ENCODE measurements at places on chromosomes 5 and 9.

- DNase-seq, result no peak
These were observed 298.4 kb upstream of the GRAMD2B start for GRCh38 chr5:126124706-126125345.

DNA sequence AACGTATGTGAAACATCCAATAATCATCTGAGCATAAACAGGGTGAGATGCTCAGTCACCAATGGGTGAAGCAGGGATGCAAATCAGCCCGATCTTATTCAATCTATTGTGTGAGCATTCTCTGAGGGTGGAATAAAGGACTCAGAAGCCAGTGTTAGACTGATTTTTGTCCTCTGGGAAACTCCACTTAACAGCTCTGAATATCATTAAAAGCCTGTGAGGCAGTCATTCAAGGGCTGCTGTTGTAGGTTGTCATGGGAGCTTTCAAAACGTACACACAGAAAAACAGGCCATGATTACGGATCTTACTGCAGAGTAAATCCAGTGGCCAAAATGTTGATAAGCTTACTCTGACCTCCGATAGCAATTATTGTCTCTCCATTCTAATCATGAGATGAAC is 266.5 kb upstream of the EFNA5 start:
- DNase-seq, result no peak

GRCh38 chr5:97037819-97038218 is 101.9 kb downstream of the LNPEP start:
- DNase-seq, result no peak

DNA sequence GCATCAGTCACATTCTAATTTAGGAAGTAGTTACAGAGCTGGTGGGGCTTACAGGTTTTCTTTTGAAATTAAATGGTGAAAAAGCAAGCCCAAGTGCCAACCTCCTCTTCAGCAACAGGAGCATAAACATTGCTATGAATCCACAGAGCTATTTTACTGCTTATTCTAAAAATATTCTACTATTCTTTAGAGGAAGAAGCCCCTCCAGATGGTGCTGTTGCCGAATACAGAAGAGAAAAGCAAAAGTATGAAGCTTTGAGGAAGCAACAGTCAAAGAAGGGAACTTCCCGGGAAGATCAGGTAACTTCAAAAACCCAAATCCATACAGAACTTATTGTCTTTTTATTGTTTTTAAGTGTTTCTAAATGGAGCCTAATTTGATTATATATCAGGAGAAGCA is 202.8 kb downstream of the CWC27 start:
- no peak for DNase-seq

DNA sequence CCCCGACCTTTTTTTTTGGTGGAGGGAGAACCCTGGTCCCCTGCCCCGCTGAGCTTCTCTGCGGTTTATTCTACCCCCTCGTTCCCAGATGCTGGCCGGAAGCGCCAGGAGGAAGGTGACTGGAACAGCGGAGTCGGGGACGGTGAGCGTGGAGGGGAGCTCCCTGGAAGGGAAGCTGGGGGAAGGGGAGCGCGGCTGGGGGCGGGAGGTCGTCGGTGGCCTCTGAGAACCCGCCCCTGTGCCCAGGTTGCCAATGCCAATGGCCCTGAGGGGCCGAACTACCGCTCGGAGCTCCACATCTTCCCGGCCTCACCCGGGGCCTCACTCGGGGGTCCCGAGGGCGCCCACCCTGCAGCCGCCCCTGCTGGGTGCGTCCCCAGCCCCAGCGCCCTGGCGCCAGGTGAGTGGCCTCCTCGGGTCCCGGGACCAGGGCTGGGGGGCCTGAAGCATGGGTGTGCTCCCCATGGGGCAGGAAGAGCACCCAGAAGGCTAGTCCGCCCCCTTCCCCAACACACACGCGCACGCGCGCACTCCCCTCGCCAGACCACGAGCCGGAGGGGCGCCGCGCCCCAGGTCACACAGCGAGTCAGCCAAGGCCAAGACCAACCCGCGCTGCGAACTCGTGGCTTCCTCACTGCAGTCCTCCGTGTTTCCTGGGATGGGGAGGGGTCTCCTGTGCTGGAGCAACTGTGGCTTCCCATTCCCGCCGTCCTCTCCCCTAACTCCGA is 10.6 kb downstream of the MYOZ3 start:
- peak; percentile 19 for DNase-seq

- no peak for DNase-seq
These were observed 24.7 kb upstream of the TMEM250 start for GRCh38 chr9:136143215-136144001.

GRCh38 chr9:68416936-68417564 is 60.6 kb downstream of the PGM5 start:
- no peak for DNase-seq

DNA sequence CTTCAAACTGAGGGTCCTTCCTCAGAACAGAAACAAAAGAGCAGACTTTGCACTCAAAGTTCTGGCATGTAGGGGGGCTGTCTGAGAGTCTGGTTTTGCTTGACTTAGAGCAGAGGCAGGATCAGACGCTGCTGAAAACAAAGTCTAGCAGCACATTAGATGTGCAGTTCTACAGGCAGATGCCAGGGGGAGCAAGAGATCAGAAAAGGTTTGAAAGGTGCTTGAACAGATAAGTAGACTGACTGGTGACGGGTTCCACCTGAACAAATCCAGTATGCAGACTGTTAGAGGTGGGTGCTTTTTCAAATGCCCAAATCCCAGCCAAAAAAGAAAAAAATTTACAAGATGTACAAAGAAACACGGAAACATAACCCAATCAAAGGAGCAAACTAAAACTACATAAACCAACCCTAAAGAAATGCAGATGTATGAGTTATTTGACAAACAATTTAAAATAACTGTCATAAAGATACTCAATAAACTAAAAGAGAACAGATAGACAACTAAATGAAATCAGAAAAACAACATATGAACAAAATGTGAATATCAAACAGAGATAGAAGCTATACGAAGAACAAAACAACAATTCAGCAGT is 194.7 kb upstream of the FREM1 start:
- DNase-seq, result peak; percentile 0

GRCh38 chr9:94159069-94159939 is 75.0 kb downstream of the PTPDC1 start:
- DNase-seq, result no peak

DNA sequence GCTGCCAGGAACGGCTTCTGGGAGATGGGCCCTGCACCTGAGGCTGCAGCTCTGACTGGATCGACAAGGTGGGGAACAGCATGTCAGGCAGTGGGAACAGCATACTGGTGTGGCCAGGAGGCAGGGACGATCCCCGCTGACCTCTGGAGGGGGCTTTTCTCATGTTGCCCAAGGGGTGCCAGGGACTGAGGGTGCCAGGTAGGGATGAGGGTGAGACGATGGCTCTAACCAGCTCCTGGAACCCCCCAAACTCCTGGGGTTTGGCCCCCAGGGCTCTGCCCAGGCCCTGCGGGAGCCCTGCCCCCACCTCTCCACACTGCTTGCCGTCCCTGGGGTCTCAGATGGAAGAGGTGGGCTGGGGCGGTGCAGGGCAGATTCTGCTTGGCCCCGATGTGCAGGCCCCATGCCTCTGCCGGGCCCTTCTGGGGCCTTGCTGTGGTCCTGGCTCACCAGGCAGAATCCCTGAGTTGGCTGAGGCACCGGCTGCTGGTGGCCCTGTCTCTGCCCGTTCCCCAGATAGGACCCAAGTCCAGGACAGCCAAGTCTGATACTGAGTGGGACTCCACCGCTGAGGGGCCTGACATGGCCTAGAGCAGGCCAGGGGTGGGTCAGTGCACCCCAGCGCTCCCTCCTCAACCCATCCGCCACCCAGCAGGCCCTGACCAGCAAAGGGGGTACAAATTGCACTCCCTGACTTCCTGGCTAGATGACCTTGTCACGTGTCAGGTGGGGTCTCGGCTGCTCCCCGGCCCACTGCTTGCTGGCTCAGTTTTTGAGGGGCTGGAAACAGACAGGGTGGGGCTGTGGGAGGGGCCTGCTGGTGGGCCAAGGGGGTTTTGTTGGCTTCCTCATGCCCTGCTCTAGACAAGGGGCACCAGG is 28.4 kb upstream of the RNF130 start:
- DNase-seq, result no peak

GRCh38 chr9:107760469-107761242 is 271.1 kb upstream of the KLF4 start:
- no peak for DNase-seq

DNA sequence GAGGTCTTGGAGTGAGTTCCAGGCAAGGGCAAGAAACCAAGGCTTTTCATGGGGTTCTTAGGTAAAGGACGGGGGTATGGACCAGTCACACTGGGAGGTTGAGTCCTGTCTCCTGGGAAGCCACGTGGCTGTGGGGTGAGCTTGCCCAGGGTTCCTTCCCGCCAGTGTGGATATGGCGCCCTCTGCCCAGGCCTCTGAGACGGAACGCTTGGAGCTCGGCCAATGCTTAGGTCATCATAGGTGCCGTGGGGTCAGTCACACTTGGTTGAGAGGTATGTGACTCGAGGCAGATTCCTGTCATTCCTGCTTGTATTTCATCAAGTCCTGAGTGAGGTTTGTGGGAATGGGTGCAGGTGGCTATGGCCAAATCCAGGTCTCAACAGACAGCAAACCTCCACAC is 46.2 kb downstream of the TENT4A start:
- no peak for DNase-seq

- no peak for DNase-seq
These were observed 90.6 kb upstream of the SHB start for GRCh38 chr9:38159599-38159998.

DNA sequence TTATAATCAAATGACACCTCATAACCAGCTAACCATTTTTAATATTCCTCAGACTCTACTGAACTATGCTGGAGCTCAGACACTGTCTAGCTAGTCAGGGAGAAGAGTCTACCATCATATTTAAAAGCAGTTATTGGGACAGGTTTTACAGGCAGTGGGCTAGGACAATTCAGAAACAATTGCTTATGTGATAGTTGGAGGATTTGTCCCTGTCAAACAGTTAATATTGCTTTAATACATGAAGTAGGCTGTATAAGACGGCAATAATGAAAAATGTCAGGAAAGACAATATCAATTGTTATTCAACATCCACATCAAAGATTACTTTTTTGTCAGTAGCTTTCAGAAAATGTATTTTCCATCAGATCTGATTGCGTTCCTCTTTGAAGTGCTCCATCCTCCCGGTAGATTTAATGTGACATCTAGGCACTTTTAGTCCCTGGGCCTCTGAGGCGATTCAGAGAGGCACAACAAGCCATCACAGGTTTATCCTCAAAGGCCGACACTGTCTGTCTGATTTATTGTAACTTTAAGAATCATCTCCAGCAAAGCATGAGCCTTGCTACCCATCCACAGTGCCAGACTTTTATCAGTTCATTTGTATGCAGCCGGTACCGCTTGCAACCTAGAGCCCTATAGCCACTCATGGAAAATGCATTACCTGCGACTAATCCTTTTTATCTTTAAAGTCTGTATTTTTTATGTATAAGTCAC is 152.2 kb downstream of the PSAT1 start:
- DNase-seq, result no peak

- no peak for DNase-seq
These were observed 321.4 kb upstream of the WWC1 start for GRCh38 chr5:167969998-167970397.

GRCh38 chr9:134275375-134275774 is 50.9 kb upstream of the RXRA start:
- no peak for DNase-seq

DNA sequence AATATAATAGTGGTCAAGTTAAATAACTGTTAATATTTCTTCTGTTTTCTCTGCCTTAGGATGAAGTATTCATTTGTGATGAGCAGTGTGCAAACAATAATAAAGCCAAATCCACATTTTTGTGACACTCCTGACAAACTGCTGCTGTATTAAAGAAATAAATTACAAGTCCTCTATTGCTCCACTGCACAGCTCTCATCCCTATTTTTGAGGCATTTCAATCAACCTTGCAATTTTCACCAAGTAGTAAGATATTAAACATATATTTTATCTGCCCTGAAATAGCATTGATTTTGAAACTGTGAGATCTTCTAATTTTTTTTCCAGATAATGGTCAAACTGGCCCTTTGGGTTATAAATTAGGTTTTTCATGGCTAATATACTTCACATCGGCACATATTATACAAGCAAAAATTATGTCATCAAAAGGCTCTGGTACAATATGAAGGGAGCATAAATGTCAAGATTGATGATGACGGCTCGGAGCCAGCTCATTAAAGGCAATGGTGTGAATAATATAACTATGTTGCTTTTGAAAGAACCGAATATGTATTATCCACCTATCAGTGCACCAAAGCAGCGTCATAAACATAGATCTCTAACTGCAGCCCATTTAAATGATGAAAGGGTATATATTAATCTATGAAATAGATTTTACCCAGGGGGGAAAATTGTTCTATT is 764.9 kb downstream of the DNAH5 start:
- no peak for DNase-seq

DNA sequence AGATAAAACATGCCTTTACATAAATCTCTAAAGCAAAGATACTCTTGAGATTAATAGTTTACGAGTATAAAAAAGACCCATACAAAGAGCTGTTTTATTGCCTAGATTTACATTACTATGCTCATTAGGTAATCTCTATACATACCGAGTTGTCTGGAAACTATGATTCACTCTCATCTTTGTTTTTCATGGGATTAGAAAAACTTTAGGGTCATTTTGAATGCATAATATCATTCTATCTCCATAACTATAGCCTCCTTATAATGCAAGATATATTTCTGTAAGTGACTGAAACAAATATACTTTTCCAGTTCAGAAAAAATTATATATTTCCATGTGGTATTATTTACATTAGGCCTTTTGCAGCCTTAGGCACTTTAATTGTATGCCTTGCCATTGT is 1088.7 kb upstream of the ARRDC3 start:
- no peak for DNase-seq

- DNase-seq, result no peak
These were observed 23.0 kb downstream of the NREP start for GRCh38 chr5:111734013-111734412.

GRCh38 chr9:30482499-30482898 is 1901.9 kb upstream of the ACO1 start:
- no peak for DNase-seq

DNA sequence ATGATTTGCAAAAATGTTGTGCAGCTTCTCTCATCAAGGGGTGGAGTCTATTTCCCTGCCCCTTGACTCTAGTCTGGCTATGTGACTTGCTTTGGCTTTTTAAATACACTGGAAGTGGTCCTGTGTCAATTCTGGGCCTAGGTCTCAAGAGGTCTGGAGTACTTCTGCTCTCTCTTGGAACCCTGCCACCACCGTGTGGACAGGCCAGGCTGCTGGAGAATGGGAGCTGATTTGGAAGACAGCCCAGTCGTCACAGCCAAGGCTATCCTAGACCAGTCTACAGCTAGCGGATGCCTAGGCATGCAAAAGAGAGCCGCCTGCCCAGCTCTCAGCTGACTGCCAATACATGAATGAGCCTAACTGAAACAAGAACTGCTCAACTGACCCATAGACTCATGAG is 56.7 kb upstream of the CLINT1 start:
- DNase-seq, result no peak

- DNase-seq, result peak; percentile 47
These were observed 30.8 kb downstream of the LCP2 start for GRCh38 chr5:170266570-170267381.

GRCh38 chr9:32703635-32704034 is 68.2 kb upstream of the TAF1L start:
- DNase-seq, result no peak

GRCh38 chr5:76385540-76385939 is 17.5 kb upstream of the IQGAP2 start:
- DNase-seq, result no peak

- DNase-seq, result no peak
These were observed 113.8 kb downstream of the TRIM32 start for GRCh38 chr9:116800885-116801284.

GRCh38 chr9:15187589-15187988 is 119.4 kb downstream of the TTC39B start:
- DNase-seq, result no peak

GRCh38 chr9:21395778-21396717 is 10.8 kb upstream of the IFNA2 start:
- DNase-seq, result peak; percentile 35
